ENCODE measurements at places on chromosomes 11 and 22.

DNA sequence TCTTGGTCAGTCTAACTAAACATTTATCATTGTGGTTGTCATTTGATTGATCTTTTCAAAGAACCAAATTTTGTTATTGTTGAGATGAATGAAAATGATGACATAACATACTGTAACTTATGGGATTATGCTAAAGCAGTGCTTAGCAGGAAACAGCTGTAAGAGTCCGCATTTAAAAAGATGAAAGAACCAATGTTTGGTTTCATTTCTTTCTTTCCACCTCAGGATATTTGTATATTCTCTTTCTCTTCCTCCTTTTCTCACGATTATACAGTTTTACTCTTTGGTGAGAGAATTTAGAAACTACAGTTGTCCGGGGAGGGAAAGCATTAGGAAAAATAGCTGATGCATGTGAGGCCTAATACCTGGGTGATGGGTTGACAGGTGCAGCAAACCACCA lies 23.1 kb downstream of the PIH1D2 start:
- DNase-seq: no peak

DNA sequence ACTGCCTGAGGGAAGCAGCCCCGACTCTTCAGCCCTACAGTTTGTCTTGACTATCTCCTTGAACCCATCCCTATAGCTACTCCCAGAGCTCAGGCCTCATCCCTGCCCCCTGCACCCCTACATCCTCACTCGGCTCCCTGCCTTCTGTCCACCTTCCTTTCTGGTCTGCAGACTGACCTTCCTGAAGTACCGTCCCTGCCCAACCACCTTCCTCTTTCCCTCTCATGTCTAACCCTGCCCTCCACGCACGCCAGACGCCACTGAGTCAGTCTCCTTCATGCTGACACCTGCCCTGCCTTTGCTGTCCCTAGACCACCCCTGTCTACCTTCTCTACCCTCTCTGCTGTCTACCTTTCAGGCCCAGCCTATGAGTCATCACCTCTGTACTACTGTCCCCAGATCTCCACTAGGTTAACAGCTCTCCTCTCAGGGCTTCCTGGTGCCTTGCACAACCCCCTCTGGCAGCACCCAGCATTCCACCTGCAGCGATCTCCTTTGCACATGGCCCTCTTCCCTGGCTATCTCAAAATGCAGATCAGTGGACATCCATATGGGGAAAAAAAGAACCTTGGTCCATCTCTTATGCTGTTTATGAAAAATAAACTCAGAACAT lies 8.9 kb downstream of the KCTD21 start:
- DNase-seq: no peak

DNA sequence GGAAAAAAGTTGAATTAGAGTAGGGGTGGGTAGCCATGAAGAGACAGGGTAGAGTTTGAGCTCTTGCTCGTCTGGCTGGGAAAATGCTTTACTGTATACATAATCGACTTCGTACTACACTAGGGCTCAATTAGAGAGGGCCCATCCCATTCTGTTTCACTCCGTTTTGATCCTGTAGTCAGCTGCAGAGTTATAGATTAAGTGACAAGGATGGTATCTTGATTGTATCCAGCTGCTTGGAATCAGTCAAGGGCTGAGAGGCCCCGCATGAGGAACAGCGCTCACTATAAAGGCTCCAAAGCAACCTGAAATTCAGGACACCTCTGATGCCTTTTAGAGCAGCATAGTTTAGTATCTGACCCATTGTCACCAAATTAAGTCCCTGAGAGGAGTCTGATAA lies 81.6 kb downstream of the ALX4 start:
- no peak for DNase-seq

DNA sequence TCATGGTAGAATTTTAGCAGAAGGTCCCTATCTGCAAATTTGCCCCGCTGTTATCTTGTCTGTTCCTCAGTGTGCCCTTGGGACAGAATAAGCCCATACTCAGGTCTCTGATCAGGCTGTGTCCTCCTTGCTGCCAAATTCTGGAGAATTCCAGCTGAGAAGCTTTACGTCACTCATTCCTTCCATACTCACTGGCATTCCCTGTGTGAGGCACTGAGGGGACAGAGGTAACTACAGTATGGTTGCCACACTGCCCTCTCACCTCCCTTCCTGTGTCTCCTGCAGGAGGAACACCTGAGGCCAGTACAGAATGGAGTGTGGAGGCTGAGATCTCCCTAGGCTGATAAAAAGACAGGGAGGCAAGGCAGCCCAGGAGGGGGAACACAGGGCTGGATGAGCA lies 31.5 kb downstream of the SHISA8 start:
- no peak for DNase-seq

DNA sequence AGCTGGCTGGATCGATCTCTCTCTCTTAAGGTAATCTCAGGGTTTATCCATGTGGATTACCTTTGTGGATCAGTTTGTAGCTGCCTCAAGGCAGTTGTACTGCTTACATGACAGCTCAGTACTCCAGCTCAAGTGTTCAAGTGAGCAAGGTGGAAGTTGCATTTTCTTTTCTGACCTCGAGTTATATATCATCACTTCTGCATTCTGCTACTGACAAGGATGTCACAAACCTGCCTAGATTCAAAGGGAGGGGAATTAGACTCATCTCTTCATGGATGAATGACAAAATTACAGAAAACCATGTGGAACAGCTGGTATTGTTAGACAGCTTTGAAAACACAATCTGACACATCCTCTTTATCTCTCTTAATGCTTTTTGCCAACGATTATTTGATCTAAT lies 6.1 kb upstream of the TCN2 start:
- no peak for DNase-seq

DNA sequence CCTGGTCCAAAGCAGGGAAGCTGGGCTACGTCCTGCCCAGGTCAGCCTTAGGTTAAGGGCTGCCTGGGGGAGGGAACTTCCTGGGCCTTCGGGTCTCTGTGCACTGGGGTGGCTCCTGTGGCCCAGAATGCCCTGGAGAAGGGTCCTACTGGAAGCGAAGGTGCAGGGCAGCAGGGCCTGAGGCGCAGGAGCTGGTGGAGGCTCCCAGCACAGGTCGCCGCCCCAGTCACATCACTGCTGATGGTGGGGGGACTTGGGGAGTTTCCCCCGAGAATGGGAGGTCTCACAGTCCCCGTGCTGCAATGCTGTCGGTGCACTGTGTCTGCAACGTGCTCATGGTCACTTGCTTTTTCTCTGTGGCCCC lies 815 bp upstream of the SMIM38 start:
- DNase-seq: no peak

Measured in AG10803 (cell line).